Activated naive CD4-positive, alpha-beta T cell treated with anti-CD3 and anti-CD28 coated beads, Interleukin-2, amount 50 U/mL, for 72 hours (primary cell): ENCODE measurements at places on chromosomes 12 and 14.

GRCh38 chr12:32211900-32212156, 105.2 kb downstream of the BICD1 start:
- DNase-seq = no peak

DNA sequence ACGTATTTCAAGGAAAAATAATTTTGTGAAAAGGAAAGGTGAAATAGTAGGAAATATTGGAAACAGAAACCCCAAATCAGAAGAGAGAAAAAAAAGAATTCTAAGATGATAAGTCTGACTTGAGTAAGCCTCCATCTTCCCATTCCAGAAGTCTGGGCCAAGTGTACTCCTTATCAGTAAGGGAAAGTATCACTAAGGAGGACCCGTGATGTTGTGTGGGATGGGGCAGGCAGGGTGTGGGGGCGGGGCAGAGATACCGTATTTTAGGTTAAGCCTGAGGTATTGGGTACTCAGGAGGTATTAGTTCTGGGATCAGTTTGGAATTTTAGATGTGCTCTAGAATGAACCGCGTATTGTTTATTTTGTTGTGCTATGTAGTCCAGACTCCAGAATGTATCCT, 33.8 kb upstream of the PSMA6 start:
- DNase-seq = no peak

DNA sequence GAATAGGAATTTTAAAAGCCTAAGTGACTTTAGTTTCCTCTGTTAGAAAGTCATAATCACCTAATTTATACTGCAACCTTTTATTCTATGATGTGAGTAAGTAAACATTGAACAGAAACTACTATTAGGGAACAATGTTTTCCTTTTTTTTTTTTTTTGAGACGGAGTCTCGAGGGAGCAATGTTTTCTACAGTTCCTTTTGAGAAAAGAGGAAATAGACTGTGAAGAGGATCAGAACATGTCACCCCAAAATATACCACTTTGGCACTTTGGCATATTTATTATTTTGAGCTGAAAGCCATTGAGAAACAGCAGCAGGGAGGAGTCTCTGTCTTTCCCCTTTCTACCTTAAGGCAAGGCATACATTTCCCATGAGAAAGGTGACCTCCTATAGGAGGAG, 162.7 kb upstream of the CNOT2 start:
- DNase-seq = no peak

DNA sequence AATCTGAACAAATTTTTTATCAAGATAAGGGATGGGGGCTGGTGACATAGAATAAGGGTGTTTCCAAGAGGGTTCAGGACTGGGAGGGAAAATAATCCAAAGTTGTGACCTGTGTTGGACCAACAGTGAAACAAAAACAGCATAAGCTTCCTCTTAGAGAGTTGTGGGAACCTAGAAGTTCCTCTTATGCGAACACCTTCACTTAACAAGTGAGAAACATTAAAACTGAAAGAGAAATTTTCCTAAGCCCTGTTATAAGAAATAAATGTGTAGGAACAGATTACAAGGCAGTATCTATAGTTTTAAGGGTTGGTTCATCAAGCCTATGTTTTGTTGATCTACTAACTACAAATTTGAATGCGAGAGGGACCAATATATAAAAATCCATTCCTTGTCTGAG, 58.4 kb downstream of the LLPH start:
- no peak for DNase-seq

- DNase-seq = no peak
These were observed 44.0 kb upstream of the PLBD1 start for GRCh38 chr12:14611640-14612203.
